ENCODE measurements at places on chromosomes 4 and X.

- DNase-seq: no peak
Measured at GRCh38 chr4:152500275-152500674, 35.6 kb downstream of the FBXW7 start.

GRCh38 chrX:131955099-131955777 lies 67.9 kb upstream of the STK26 start:
- DNase-seq: no peak

DNA sequence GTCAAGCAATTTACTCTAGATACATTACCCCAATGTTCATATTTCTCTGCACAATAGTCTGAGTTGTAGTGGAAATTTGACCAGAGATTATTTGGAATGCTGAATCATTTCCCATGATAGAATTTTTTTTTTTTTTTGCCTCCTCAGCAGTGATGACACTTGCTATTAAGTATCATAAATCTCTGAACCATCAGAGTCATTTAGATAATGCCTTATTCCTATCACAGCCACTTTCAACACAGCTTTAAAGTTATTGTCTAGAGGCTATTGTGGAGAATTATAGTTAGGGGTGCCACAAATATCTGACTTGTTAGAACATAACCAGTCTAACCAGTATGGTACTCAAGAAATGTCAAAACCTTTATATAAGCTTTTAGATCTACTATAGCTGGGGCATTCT lies 79.8 kb downstream of the LCORL start:
- no peak for DNase-seq

GRCh38 chrX:39167791-39168190 lies 366.5 kb downstream of the MID1IP1 start:
- DNase-seq: no peak

DNA sequence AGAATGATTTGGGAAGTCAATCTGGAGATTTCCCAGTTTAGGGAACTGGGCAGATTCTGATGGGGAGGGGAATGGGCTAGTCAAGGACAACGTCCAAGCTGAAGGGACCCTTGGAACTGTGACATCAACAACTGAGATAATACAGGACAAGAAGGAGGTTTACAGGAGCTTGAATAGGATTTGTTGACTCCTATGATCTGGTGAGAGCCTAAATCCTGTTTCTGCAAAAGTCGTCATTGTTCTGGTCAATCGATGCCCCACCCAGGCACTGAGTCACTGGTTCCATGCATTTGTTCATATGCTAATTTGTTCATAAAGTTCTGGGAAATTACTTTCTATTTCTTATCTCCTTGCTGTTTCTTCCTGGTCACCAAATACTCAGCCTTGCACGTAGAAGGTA lies 15.3 kb upstream of the PDGFRA start:
- no peak for DNase-seq

DNA sequence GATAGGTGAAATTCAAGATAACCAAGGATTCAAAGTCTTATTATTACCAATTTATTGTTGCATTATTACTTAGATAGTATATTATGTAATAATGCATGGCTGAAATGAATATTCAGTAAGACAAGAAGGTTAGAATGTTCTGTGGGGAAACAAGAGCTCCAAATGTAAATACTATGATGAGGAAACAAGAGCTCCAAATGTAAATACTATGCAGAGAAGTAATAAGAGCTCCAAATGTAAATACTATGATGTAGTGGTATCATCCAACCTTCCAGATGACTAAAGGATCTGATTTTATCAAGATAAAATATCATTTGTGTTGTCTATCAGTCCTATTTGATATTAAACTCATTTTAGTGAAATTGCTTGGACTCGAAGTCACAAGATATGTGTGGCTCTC lies 82.2 kb upstream of the PCDH18 start:
- DNase-seq: no peak

DNA sequence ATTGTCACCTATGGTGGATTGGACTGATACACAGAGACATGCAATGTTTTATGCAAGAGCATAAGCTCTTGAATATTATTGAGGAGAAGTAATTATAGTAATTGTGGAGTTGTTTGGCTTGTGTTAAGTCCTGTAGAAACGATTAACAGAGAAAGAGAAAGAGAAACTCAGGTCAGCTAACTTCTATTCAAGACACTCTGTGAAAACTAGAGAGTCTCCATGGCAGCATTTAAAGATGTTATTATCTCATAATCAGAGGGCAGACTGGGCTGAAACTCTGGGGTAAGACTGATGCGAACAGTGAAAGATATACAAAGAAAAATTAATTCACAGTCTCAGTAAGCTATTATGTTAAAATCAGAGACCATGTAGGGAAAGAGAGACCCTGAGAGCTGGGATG lies 625.7 kb downstream of the FAT4 start:
- no peak for DNase-seq

- no peak for DNase-seq
Measured at GRCh38 chr4:66501997-66502396, 831.7 kb upstream of the EPHA5 start.

- peak; percentile 34 for DNase-seq
Measured at GRCh38 chr4:1385373-1386340, 20.6 kb downstream of the NKX1-1 start.

GRCh38 chrX:115023811-115024210 lies 6.4 kb upstream of the IL13RA2 start:
- no peak for DNase-seq

- DNase-seq: no peak
Measured at GRCh38 chrX:150229481-150229880, 133.6 kb upstream of the MAMLD1 start.

DNA sequence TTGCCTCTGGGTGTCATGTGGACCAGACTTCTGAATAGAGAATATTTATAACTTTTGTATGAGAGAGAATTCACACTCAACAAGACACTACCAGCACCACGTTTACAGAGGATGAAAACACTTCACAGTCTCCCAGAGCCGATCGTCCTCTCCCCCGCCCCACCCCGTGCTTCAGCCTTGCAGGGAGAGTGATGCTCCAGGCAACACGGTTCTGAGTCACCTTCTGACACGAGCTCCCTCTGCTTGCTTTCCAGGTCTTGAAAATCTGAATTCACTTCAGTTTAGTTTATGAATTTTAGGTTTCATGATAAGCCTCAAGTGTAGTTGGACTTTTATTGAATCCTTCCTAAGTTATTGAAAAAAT lies 59.8 kb downstream of the CPLX1 start:
- no peak for DNase-seq

- DNase-seq: no peak
Measured at GRCh38 chr4:137156807-137157206, 375.5 kb downstream of the PCDH18 start.

- DNase-seq: no peak
Measured at GRCh38 chrX:36974911-36975310, 33.3 kb upstream of the FAM47C start.

DNA sequence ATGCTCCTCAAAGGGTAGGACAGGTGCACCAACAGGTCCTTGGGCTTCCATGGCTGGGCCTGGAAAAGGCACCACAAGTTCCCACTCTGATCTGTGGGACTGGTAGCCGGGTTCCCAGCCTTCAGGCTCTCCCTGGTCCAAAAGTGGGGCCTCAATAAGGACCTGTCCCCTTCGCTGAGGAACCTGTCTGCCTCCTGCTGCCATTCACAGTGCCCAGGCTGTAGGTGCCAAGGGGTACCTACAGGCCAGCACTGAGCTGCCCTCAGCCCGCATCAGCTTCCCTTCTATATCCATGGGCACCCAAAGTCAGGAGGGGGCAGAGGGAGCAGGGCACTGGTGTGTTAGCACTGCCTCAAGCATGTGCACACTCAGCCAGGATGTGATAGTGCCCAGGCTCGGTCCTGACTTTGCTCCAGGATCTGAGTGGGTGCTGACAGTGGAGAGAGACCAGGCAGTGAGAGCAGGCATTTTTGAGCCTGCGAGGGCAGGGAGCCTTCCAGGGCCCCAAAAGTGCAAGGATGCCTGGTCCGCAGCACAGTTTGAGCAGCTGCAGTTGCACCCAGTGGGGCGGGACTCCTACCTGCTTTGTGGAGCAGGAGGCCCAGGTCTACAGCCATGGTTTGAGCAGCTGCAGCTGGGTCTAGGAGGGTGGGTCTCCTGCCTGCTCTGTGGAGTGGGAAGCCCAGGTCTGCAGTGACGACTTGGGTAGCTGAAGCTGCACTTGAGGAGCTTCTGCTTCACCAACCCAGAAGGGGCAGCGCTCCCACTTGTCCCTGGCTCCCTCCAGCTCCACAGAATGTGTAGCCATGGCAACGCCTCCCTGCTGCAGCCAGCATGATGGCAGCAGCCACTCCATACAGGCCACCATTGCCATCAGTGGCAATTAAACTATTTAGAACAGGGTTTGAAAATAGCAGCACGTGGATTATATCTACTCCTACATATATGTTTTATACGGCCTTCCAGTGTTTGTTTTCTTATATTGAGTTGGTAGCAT lies 376.4 kb downstream of the KCTD8 start:
- DNase-seq: peak; percentile 60

GRCh38 chr4:2598511-2599303 lies 62.3 kb downstream of the FAM193A start:
- DNase-seq: no peak

GRCh38 chr4:151389311-151389710 lies 19.7 kb upstream of the FHIP1A start:
- no peak for DNase-seq

- DNase-seq: peak; percentile 79
Measured at GRCh38 chrX:119236623-119237561, 807 bp downstream of the PGRMC1 start.

- no peak for DNase-seq
Measured at GRCh38 chrX:115493015-115493414, 68.0 kb upstream of the PLS3 start.

DNA sequence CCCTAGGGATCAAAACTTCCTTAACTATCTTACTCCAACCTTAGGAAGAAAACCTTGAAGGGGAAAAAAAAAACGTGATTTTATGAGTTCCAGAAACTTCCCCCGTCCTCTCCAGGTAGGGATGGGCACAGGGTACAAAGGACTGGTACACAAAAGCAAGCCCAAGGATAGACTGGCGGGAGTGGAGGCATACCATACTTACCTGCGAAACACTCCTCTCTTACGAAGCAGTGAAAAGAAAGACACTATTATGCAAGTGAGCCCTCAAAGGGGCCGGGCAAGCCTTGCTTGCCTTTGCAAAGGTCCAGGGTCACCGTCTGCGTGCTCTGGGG lies 651 bp downstream of the TSPAN6 start:
- no peak for DNase-seq

DNA sequence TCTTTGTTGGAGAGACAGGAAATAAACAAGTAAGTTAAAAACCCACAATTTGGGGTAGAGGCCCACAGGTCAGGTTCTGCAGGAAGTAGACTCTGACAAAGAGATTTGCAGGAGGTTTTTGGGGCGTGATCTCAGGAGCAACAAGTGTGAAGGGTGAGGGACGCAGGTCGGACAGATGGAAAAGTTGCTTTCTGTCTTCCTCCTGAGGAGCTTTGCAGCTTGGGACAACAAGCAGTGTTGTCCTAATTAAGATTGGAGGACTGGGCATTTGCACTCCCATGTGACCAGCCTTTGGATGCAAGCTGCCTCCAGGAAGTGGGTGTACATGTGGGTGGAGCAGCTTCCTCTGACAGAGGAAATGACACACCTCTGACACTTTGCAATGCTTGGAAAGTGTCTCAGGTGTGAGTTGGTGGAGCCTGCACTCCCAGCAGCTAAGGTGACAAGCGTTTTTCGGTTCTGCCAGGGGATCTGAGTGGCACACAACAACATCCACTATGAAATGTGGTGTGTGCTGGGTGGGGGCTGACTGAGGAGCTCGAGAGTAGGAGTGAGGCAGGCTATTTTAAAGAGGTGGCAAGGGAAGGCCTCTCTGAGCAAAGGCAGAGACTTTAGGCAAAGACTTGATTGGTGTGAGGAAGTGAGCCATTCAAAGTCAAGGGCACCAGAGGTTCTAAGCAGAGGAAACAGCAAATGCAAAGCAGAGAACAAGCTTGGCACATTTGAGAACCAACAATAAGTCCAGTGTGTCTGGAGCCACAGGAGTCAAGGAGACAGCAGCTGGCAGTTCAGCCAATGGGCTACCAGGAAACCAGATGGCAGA lies 339.8 kb upstream of the GATB start:
- no peak for DNase-seq

GRCh38 chr4:114864060-114864459 lies 249.4 kb downstream of the NDST4 start:
- no peak for DNase-seq

DNA sequence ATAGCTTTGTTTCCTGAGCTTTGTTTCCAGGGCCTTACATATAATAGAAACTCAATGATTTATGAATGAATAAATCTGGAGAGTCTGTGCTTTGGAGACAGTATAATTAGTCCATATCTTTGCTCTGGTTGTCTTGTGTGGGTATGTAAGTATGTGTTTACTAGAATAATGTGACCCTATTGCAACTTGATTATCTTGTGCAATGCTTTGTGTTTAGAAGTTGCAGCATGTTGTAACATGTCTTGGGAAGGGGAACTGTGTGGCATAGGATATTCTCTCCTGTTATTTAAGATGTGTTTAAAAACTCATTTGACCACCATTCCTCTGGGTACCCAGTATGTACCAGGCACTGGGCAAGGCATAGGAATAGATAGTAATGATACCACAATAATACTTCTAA lies 6.1 kb downstream of the SPATA18 start:
- no peak for DNase-seq

GRCh38 chr4:17805580-17806155 lies 4.9 kb downstream of the DCAF16 start:
- no peak for DNase-seq

DNA sequence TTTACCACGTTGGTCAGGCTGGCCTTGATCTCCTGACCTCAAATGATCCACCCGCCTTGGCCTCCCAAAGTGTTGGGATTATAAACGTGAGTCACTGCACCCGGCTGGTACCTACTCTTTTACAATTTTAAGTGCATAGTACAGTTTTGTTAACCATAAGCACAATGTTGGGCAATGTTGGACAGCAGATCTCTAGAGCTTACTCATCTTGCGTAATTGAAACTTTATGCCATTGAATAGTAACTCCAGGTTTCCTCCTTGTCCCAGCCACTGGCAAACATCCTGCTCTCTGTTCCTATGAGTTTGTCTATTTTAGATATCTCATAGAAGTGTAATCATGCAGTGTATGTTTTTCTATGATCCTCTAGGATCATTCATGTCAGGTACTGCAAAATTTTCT lies 9.3 kb upstream of the CPE start:
- no peak for DNase-seq

All from aorta (tissue), 5 donors.